ENCODE measurements at places on chromosomes 13 and 19.

DNA sequence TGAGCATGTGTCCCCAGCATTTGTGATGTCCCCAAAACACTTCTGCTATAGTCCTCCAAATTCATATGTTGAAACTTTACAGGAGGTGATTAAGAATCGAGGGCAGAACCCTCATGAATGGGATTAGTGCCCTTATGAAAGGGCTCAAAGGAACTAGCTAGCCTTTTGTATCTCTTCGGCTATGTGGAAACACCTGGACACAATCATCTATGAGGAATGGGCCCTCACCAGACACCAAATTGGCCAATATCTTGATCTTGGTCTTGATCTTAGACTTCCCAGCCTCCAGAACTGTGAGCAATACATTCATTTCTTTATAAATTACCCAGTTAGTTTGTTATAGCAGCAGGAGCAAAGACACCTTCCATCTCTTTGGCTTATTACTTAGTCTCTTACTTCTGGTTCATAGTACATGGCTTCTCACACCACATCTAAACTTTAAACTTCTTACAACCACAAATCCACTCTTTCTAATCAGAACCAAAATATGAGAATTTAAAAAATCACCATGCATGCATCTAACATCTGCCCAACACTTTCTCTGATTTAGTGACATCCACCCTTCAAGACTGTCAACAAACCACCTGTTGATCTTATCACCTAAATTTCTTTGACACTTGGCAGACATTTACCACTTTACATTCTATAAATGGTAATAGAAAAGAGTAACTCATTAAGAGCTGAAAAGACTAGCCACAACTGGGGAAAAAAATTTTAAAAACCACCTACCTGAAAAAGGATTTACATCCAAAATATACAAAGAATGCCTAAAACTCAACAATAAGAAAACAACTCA lies 6.7 kb upstream of the SERPINE3 start:
- no peak for DNase-seq

DNA sequence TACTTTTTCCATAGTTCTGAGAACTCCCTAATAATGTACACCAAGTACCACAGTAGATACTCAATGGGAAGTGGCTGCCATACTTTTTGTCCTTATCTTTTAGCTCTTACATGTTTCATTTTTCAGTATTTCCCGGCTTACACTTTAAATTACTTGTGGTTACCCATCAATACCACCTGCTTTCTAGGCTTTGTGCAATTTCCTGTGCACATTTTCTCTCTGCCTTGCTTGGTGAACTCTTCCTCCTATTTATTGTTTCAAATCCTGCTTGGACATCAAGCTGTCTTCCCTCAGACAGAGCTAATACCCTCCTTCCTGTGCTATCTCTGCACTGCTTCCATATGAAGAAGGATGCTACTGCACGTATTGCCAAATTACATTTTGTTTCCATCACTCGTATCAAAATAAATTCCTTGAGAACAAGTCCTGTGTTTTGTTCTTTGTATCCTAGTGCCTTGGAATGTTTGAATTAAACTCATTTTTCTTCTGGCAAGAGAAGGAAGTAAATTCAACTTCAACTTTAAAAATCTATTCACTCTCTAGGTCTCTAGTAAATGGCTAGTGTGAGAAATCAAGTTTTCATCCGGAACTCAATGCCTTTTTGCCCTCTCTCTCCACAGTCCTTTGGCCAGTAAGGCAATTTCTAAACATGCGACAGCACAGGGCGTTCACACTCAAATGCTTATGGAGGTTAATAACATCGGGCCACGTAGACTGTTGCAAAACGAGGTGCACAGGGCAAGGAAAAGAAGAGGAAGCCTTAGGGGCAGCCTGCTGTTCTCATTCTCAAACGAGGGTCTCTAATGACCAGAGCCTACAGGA lies 5.6 kb downstream of the ZAR1L start:
- DNase-seq: no peak

- peak; percentile 81 for DNase-seq
Measured at GRCh38 chr13:51066091-51066831, 44.8 kb downstream of the C13orf42 start.

DNA sequence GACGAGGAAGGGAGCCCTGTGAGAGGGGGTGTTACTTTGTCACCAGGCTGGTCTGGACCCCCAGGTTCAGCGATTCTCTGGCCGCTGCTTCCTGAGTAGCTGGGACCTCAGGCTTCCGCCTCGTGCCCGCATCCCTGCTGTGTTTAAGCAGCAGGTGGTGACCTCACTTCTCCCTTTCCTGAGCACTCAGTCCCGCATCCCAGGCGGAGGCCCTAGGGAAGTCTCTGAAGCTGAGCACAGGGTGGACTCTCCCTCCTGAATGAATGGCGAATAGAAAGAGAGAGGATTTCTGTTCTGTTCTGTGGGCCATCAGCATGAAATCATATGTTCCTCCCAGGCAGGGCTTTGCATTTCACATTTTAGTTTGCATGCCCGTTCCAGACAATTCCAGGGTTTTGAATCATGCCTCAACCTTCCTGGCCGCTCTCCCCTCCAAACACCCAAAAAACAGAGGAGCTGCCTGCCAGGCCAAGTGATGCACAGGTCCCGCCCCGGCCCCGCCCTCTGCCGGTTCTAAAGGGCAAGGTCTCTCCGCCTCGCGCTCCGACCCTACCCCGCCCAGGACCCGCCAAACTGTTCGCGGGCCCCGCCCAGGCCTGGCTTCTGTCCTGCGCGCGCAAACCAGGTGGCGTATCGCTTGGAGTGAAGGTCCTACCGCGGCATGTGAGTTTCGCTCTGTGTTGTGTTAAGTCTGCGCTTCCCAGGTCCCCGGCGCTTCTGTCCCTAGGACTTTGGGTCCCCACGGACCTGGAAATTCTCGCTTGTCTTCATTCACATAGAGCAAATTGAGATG lies 35.1 kb upstream of the ZNF808 start:
- DNase-seq: no peak

DNA sequence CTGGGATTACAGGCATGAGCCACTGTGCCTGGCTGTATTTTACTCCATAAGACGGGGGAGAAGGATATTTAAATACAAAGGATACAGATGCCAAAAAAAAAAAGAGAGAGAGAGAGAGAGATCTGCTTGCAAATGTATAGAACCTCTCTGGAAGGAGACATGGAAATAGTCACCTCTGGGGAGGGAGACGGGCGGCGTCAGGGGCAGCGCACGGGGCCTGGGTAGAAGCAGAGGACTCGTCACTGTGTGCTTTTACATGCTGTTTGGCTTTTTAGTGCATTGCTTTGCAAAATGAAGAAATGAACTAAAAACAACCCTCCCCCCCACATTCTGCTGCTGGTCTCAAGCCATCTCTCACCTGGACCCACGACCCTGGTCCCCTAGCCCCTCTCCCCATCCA lies 4.8 kb upstream of the ZNF653 start:
- no peak for DNase-seq

DNA sequence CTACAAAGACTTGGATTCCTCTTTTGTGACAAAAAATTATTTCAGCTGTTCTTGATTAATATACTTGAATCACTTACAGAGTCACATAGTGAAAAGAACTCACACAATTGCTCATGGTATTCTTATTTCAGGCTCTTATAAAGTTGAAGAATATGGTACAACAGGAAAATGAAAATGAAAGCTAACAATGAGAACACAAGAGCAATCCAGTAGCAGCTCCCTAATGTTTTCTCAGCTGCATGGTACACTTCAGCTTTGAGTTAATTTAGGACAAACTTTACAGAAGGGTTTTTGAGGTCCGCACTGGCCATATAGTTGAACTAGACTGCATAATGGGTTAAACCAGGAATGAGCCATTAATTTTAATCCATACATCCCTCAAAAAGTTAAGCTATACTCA lies 1261.8 kb downstream of the SLITRK5 start:
- DNase-seq: no peak

GRCh38 chr13:32267836-32268439 lies 47.2 kb downstream of the ZAR1L start:
- peak; percentile 17 for DNase-seq

DNA sequence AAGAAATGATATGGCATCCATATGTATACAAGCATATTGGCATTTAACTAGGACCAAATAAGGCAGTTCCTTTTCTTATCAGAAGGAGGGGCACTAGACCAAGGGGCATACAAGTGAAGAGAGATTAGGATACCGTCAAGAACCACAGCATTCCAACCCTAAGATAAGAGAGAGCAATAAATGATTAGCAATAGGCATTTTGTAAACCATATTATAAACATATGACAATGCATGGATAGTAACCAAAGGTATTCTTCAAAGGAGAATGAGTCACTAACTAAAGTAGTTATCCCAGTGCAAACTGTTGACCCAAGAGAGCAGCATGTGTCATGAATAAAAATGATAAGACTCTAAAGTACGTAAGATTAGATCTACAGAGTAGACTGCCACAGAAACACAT lies 500.9 kb upstream of the HTR2A start:
- peak; percentile 16 for DNase-seq

GRCh38 chr19:17538684-17539237 lies 16.7 kb upstream of the COLGALT1 start:
- peak; percentile 24 for DNase-seq

DNA sequence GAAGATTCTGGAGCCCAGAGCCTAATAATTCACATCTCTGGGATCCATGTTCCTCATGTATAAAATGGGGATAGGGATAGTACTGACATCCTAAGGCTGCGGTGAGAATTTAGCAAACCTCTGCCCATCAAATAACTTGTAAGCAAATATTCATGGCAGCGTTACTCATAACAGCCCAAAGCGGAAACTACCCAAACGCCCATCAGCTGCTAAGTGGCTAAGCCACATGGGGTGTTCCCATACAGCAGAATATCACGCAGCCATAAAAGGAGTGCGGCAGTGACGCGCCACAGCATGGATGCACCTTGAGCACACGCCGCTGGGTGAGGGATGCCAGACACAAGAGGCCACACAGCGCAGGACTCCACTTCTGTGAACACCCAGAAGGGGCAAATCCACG lies 19.7 kb downstream of the VRK3 start:
- DNase-seq: no peak

GRCh38 chr13:40895227-40896184 lies 106.1 kb downstream of the SLC25A15 start:
- DNase-seq: no peak

GRCh38 chr13:47215736-47216135 lies 318.9 kb upstream of the HTR2A start:
- DNase-seq: peak; percentile 70

DNA sequence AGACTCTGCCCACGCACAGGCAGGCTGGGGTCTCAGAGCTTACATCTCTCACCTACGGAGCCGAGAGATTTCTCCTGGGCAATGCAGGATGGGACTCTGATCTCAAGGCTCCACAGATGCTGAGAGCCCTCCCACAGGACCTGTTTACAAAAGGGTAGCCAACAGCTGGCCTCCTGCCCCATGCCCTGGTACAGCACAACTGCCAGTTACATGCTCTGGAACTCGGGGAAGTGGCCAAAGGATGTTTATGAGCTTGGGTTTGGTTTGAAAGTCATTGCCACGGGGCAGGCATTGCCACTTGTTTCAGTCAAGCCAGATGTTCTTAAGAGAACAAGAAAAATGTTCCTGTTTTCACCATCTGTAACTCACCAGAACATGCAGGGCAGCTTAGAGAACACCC lies 3.5 kb downstream of the DHRS12 start:
- DNase-seq: no peak

- DNase-seq: no peak
Measured at GRCh38 chr19:18603255-18603957, 3.2 kb downstream of the CRLF1 start.

DNA sequence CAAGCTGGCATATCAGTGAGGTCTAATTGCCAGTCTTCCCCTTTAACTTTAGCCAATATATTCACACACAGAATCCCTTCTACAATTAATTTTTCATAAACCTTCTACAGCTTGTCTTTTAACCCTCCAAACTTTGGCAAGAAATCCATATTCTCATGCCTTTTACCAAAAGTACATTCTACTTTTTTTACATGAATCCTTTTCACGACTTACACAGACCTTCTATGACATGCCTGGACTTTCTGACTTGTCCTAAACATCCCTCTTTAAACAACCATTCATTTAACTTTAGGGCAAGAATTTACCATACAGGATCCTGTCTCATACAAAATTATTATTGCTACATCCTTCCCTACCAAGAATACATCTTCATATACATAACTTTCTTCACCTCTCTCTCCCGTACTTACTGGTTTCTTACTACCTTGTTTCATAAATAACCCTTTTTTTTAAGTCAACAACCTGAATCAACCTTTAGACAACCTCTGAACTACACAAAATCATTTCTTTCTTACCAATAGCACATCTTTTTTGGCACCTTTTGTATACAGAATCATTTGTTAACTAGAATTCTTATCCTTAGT lies 23.5 kb downstream of the ZNF544 start:
- no peak for DNase-seq

DNA sequence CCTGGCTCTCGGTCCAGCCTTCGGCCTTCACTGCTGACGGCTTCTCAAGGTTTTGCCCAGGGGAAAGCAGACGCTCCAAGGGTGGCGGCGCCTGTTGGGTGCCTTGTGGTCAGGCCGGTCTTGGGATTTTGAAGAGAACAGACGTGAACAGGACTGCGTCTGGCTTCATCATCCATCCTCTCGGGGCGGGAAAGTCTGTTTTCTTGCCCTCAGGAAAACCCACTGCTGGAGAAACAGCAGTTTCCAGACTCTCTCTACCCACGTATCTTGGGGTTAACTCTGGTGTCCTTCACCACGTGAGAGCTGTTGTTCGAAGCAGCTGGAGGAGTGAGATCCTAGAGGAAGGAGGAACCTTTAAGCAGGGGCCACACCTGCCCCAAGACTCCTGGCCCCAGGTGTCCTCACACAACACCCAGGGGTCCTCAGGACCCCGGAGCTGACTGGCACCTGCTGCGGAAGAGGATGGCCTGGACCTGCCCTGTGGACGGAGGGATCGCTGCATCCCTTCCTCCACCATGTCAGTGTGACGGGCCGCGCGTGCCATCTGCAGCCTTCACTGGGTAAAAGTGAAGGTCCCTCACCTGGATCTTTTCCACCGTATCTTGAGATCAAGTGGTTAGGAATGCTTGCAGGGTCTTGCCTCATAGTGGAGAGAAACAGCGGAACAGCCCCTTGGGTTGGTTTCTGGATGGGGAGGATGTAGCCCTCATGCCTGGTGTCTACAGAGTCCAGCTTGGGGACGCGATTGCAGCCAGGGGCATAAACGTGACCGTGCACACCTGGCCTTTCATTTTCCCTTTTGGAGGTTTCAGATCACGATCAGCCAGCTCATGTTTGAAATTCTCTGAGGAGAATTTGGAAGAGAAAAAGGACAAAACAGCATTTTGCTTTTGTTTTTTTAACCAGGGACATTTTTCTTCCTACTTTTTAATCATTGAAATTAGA lies 69.5 kb upstream of the MCF2L start:
- DNase-seq: no peak

All from Daoy (cell line).